ENCODE measurements at places on chromosomes 11 and 22.
A peak's percentile ranks its signal among the peaks of the same experiment; 100 is the strongest.

DNA sequence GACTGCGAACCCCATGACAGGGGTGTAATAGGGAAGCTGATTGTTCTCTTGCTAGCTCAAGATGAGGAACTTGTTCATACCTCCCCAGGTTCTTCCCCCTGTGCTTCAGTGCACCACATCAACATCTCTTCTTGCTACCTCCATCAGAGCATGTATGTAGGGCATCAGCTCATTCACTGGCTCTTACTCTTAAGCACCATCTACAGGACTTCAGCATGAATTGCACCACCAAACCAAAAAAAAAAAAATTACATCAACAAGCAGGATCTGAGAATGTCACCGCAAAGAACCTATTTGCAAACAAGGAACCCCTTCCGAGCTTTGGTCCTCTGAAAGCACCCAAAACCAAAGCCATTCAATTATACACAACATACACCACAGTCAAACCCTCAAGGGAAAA, 2226.5 kb upstream of the RAG2 start:
- DNase-seq, result no peak
- H3K4me1 ChIP-seq, result no peaks in the 10 kb centered on the region
- no peaks in the 10 kb centered on the region for H3K36me3 ChIP-seq
- no peak overlapping the region for H3K4me3 ChIP-seq

DNA sequence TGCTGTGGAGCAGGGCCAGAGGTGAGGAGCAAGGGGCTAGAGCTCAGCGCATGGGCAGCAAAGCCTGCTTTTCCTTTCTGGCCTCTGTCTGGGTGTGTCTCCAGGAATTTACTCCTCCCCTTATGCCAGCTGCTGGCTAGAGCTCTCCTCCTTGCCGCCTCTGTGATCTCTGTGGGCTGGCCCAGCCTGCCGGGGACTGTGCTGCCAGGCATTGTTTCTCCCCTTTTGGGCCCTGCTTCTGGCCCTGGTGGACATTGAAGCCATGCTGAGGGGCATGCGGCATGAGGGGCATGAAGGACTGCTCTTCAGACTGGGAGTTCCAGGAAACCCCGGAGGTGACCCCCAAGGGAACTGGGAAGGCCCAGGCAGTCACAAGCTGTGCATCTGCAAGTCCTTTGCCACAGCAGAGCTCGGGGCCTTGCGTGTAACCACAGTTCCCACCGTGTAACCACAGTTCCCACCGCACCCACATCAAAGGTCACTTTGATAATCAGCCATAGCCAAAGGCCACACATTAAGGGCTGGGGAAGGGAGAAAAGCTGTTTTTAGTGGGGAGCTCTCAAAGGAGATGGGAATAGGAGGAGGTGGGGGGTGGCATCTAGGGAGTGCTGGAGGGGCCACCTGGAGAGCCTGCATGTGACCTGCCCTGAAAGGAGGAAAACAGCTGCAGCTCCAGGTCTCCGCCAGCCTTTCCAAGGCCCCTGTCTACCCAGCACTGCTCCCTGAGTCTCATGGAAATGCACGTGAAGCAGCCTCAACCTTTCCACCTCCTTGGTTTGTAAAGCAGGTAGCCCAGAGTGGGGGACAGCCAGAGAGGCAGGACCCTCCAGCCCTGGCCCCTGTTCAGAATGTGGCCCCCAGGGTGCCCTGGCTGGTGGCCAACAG, 62.3 kb downstream of the PPFIBP2 start:
- peaks cover 54% of the 10 kb centered on the region for H3K4me1 ChIP-seq
- peak overlapping the region; percentile 24 for H3K4me3 ChIP-seq
- H3K27me3 ChIP-seq, result no peaks in the 10 kb centered on the region
- H3K27ac ChIP-seq, result peak overlapping the region; percentile 76

DNA sequence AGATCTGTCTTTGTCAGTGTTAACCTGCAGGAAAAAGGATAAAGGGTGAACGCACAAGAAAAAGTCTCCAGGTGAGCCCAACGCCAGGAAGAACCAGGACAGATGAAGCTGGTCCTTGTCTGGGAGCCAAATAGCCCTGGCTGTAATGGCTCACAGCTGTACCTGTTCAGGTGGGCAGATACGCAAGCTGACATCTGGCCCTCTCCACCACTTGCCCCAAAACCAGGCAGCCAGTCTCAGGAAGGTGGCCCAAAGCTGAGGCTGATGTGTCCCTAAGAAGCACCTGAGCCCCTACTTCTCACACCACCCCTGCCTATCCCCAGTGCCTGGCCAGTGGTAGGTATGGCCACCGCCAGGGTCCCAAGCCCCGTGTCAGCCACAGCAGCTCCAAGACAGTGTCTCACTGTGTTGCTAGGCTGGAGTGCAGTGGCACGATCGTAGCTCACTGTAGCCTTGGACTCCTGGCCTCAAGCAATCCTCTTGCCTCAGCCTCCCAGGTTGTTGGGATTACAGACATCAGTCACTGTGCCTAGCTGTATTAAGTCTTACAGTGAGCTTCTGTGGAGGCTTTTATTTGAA, 14.8 kb downstream of the TOP3B start:
- peaks cover 41% of the 10 kb centered on the region for H3K36me3 ChIP-seq
- no peak overlapping the region for H3K4me3 ChIP-seq
- no peaks in the 10 kb centered on the region for H3K4me1 ChIP-seq
- no peaks in the 10 kb centered on the region for H3K27me3 ChIP-seq
- no peak overlapping the region for H3K27ac ChIP-seq

DNA sequence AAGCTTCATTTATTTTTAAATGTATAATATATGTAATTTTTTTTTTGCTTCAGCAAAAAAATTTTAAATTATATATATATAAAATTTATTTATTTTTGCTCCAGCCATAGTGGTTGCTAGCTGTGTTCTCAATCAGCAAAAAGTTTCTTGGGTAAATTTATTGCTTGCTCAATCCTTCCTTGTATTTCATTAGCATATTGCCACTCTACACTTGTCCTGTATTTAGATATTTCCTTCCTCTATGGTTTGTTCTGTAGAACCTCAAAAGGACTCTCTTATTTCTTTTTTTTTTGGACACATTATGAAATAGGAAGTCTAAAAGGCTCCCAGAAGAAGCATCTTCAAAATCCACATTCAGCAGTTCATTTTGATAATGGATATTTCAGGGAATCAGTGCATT, 2.3 kb downstream of the PTPRJ start:
- H3K4me3 ChIP-seq, result no peak overlapping the region
- H3K27me3 ChIP-seq, result no peaks in the 10 kb centered on the region
- DNase-seq, result no peak
- no peaks in the 10 kb centered on the region for H3K36me3 ChIP-seq
- H3K4me1 ChIP-seq, result peaks cover 11% of the 10 kb centered on the region

DNA sequence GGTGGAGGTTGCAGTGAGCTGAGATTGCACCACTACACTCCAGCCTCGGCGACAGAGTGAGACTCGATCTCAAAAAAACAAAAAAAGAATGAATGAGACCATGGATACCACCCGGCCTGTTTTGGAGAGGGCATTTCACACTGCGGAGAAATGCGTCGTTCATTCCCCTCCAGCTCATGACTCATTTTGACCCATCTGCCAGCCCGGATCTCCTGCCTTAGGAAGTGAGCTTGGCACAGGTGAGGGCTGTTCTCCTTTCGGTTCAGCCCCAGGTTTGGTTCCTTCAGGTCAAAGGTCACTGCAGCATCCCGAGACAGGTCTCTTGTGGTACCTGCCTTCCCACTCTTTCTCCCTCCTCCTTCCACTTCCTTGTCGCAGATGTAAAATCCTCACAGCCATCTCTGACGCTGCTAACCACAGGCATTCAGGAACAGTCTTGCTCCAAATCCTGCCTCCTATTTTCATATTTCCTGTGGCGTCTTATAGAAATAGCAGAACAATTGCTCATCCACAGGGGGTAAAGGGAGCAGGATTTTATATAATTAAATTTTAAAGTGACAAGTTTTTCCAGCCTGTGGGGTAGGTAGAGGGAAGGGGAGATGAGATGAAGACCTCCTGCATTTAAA, 517.9 kb downstream of the NTM start:
- no peaks in the 10 kb centered on the region for H3K27me3 ChIP-seq
- no peak overlapping the region for H3K4me3 ChIP-seq
- H3K4me1 ChIP-seq, result peaks cover 16% of the 10 kb centered on the region
- DNase-seq, result no peak
- H3K27ac ChIP-seq, result no peak overlapping the region

GRCh38 chr11:6825231-6825744, 20.2 kb upstream of the OR10A5 start:
- H3K4me3 ChIP-seq, result no peak overlapping the region
- no peaks in the 10 kb centered on the region for H3K36me3 ChIP-seq
- H3K27me3 ChIP-seq, result no peaks in the 10 kb centered on the region
- no peaks in the 10 kb centered on the region for H3K4me1 ChIP-seq
- H3K27ac ChIP-seq, result no peak overlapping the region
- no peak for DNase-seq

DNA sequence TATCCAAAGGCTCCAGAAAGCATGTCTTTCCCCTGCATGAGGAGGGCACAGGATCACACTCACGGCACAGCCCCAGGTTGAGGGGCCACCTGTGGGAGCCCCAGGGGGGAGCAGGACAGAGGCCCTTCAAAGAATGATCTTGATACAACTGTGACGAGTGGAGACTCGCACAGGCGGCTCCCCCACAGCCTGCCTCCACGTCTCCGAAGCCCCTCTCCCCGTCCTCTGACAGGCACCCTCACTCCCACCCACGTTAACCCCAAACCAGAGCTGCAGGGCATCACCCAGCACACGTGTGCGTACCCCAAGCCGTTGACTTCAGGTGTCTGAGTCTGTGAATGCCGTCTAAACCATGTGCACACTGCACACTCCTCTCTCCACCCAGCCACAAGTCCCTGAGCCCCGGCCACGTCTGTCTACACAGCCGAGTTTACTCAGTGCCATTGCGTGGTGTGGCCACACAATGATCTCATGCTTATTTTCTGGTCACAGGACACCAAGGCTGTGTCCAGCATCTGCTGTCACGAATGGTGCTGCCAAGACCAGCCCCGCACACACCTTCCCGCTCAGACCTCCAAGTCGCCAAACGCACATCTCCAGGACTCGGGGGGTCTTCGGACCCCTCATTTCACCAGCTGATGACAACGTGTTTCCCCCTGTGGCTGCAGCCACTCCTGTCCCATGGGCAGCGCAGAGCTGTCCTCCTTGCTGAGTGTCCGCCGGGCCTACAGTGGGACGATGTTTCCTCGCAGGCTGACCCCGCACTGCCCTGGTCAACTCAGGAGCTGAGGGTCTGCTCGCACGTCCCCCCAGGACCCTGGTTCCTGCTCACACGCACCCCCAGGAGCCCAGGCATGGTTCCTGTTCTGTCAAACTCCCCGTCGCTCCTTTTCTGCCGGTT, 251.2 kb downstream of the BRD1 start:
- H3K36me3 ChIP-seq, result no peaks in the 10 kb centered on the region
- no peaks in the 10 kb centered on the region for H3K4me1 ChIP-seq
- no peak overlapping the region for H3K27ac ChIP-seq
- H3K4me3 ChIP-seq, result no peak overlapping the region
- no peak for DNase-seq

DNA sequence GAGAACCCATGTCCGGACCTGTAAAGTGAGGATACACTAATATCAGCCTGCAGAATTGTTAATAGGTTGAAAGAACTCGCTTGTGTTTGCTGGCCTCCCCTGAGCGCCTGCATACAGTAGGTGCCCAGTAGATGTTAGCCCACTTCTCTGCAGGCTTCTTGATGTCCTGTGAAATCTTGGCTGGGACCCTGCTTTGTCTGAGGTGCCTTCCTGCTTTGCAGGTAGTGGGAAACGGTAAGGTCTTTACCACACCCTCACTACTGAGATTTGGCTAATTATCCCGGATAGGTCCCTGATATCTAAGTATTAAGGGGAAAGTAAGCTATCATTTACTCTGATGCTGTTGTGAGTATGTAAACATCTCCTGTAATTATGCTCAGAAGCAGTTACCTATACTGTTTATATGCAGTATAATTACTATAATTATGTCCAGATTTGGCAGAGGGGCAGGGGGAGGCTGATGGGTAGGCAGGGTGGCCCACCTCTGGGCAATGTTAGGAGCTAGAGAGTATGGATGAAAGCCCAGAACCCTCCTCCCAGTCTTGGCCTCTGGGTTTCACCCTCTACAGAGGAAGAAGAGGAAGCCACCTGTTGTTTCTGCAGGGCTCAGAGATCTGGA, 1.2 kb upstream of the ARRB1 start:
- H3K27me3 ChIP-seq, result no peaks in the 10 kb centered on the region
- H3K36me3 ChIP-seq, result no peaks in the 10 kb centered on the region
- H3K27ac ChIP-seq, result peak overlapping the region; percentile 93
- no peak for DNase-seq

DNA sequence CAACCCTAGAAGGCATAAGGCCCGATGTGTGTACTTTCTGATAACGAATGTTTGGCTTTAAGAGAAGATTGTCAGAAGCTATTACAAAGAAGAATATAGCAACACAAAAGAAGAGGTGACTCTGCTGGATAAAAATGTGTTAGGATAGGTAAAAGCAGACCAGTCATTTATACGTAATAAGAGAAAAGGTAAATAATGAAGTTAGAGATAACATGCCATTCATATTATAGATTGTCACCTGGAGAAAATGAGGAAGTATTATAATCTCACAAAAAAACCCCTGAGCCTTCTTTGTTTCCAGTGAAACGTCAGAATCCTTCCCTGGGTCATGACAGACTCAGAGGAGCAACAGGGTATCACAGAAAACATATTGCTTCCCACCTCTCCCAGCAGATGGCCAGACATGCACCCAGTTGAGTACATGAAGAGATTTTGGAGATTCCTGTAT, 36.1 kb downstream of the PPFIA1 start:
- H3K4me3 ChIP-seq, result no peak overlapping the region
- no peak for DNase-seq
- H3K36me3 ChIP-seq, result peaks cover 28% of the 10 kb centered on the region
- H3K4me1 ChIP-seq, result peaks cover 12% of the 10 kb centered on the region
- H3K27ac ChIP-seq, result no peak overlapping the region
- no peaks in the 10 kb centered on the region for H3K27me3 ChIP-seq

- no peak for DNase-seq
- no peaks in the 10 kb centered on the region for H3K36me3 ChIP-seq
- H3K4me3 ChIP-seq, result no peak overlapping the region
- no peaks in the 10 kb centered on the region for H3K4me1 ChIP-seq
- H3K27ac ChIP-seq, result no peak overlapping the region
Measured at GRCh38 chr11:73293356-73293936, 14.6 kb upstream of the ARHGEF17 start.

DNA sequence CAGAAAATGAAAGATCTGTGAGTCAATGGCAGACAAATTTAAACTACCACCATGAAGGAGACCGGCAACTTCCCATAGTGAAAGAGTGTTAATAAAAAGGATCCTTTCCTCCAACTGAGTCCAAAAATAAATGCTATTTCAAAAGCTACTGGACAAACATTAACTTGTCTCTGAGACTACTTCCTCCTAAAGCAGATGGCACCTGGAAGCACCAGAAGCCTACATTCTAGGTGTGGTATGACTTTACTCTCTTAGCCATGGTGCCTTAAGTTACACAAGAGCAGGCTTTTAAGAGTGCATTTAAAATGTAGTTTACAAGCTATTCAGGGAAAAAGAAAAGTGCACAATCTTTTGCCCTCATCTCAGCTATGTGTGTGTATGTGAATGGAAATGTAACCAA, 2.5 kb downstream of the ARHGAP32 start:
- peak overlapping the region; percentile 89 for H3K27ac ChIP-seq
- DNase-seq, result no peak
- H3K4me1 ChIP-seq, result peaks cover 5% of the 10 kb centered on the region
- H3K27me3 ChIP-seq, result no peaks in the 10 kb centered on the region
- no peak overlapping the region for H3K4me3 ChIP-seq
- H3K36me3 ChIP-seq, result no peaks in the 10 kb centered on the region
